ENCODE measurements at places on chromosomes 1 and 21.

GRCh38 chr1:246460406-246460805 lies 46.7 kb downstream of the SMYD3 start:
- DNase-seq: no peak

DNA sequence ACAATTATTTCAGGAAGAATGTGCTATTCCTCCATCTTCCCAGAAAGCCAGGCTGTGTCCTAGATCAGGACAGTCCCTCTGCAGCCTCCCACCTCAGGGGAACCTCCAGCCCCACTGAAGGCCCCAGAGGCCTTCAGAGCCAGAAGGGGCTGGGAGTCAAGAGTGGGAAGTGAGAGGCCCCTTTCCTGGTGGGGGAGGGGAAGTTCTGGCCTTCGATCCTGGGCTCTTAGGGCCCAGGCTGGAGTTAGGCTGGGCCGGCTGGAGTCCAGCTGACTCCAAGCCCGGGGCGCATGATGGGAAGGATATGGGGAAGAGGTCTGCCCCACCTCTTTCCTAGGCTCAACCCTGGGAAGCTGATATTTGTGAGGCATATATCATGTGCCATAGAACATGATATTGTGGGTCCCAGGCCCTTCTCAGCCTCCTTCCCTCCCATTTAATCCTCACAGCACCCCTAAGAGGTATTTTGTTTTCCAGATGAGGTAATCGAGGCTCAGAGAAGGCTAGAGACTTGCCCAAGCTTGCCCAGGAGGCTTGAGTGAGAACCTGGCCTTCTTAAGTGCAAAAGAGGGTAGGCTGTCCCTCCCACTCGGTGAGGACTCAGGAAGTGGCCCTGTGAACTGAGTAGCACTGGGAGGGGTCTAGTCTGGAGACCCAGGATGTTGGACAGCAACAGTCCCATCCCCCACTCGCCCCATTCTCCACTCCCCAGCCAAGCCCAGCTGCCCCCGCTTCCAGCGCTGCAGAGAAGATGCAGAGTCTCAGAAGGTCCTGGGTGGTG lies 18.6 kb upstream of the HSPG2 start:
- DNase-seq: no peak

GRCh38 chr1:114075105-114075504 lies 78.6 kb downstream of the SYT6 start:
- peak; percentile 18 for DNase-seq

DNA sequence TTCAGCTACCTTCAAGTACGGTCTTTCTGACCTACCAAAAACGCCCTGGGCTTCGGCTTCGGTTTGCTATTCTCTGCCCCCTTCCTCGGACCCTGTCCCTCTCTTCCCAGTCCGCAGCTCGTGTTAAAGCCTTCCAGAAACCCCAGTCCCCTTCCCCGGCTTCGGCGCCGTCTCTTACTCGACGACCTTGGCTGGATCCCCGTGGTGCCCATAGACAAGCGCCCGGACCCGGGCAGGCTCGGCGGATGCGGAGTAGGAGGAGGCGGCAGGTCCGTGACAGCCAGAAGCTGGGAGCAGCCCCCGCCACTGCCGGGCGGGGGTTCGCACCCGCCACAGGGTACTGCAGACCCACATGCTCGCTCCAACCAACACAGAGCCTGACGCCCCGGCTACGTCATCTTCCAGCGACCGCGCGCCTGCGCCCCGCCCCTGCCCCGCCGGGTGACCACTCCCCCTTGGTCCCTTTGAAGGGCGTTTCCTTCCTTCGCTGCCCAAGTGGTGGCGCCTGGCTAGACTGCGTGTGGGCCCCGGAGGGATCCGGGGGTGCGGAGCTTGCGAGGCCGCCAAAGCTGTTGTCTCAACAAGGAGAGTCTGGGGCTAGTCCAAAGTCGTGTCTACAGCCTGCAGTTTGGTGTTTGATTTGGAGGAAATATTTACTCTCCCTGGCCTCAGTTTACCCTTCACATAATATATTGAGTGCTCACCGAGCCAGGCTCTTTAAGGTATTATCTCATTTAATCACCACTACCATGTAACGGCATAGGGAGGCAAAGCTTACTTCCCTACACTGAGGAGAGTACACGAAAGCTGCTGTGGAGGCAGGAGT lies at the start of gene MECR:
MECR (minus strand) TSS at position 382 of the 826 bp plus-strand sequence; CDS start at position 354, 28 bp downstream.
- DNase-seq: peak; percentile 98

Data from left forelimb (tissue), 1 donor.